ENCODE measurements at places on chromosomes 16 and 17. TPM values are rescaled to one million over a fixed set of nuclear protein-coding genes. Genes with fewer than 3 reads are reported as not detected.

KRTAP16-1 gene
- total RNA-seq, result not detected

ASPHD1 gene
- 13.7 TPM for total RNA-seq

XYLT1 gene
- total RNA-seq, result 13.6 TPM

C16orf89 gene
- 1.2 TPM for total RNA-seq

CCDC47 gene
- total RNA-seq, result 65.7 TPM

ACOX1 gene
- total RNA-seq, result 77.7 TPM

STH gene
- 1.3 TPM for total RNA-seq

KRT23 gene
- 14.0 TPM for total RNA-seq

SLC16A6 gene
- total RNA-seq, result 1.9 TPM

KRTAP9-8 gene
- total RNA-seq, result not detected

FBXO39 gene
- 19.9 TPM for total RNA-seq

MYH3 gene
- total RNA-seq, result 19.3 TPM

CAPNS2 gene
- 0.74 TPM for total RNA-seq

ASIC2 gene
- 1.0 TPM for total RNA-seq

TNRC6C gene
- 27.4 TPM for total RNA-seq

SP6 gene
- 0.43 TPM for total RNA-seq

OR3A3 gene
- total RNA-seq, result not detected

CCL8 gene
- total RNA-seq, result 0.56 TPM

GOT2 gene
- 108 TPM for total RNA-seq

CHST4 gene
- total RNA-seq, result 0.56 TPM

TBCD gene
- total RNA-seq, result 128 TPM

MAP2K3 gene
- total RNA-seq, result 17.5 TPM

C17orf75 gene
- total RNA-seq, result 27.4 TPM

TCAP gene
- total RNA-seq, result 3.0 TPM

B4GALNT2 gene
- 0.24 TPM for total RNA-seq

SRR gene
- 16.9 TPM for total RNA-seq

ICAM2 gene
- 5.2 TPM for total RNA-seq

HEATR3 gene
- total RNA-seq, result 44.0 TPM

YPEL3 gene
- 75.3 TPM for total RNA-seq

CDH16 gene
- 0.31 TPM for total RNA-seq

FAM83G gene
- total RNA-seq, result 4.7 TPM

CYB5B gene
- 85.0 TPM for total RNA-seq

ZFP1 gene
- total RNA-seq, result 14.6 TPM

TBC1D3E gene
- total RNA-seq, result 2.4 TPM

RUNDC3A gene
- 14.6 TPM for total RNA-seq

AARSD1 gene
- total RNA-seq, result 62.0 TPM

FAM171A2 gene
- total RNA-seq, result 3.6 TPM

NFATC2IP gene
- 111 TPM for total RNA-seq

ABCA6 gene
- total RNA-seq, result 13.8 TPM

ADGRG1 gene
- 296 TPM for total RNA-seq

MARCHF10 gene
- total RNA-seq, result 61.5 TPM

HP gene
- total RNA-seq, result not detected

CA4 gene
- 3.1 TPM for total RNA-seq

CDH3 gene
- total RNA-seq, result 8.2 TPM

PHF23 gene
- total RNA-seq, result 54.9 TPM

SMG1 gene
- total RNA-seq, result 113 TPM

ARHGAP27 gene
- 22.8 TPM for total RNA-seq

METTL22 gene
- total RNA-seq, result 74.5 TPM

MYH8 gene
- total RNA-seq, result 1.2 TPM

ARRB2 gene
- 19.5 TPM for total RNA-seq

TBC1D28 gene
- total RNA-seq, result 14.8 TPM

Data from testis (tissue), 5 donors.